ENCODE measurements at places on chromosomes 6 and 20.

DNA sequence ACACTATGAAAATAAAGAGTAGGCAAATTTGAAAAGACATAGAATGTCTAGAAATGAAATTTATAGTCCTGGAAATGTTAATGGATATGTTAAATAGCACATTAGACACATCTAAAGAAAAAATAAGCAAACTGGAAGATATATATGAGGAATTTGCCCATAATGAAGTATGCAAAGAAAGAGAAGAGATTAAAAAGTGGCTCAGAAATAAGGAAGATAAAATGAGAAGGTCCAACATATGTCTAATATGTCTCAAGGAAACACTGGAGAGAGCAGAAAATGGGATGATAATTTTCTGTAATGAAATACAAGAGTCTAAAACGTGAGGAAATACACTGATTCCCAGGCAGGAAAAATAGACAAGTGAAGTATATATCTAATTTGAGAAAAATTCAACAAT is 36.6 kb upstream of the ARID1B start:
- DNase-seq = no peak

- no peak for DNase-seq
Observed at GRCh38 chr20:6140947-6141346, 18.1 kb upstream of the FERMT1 start.

DNA sequence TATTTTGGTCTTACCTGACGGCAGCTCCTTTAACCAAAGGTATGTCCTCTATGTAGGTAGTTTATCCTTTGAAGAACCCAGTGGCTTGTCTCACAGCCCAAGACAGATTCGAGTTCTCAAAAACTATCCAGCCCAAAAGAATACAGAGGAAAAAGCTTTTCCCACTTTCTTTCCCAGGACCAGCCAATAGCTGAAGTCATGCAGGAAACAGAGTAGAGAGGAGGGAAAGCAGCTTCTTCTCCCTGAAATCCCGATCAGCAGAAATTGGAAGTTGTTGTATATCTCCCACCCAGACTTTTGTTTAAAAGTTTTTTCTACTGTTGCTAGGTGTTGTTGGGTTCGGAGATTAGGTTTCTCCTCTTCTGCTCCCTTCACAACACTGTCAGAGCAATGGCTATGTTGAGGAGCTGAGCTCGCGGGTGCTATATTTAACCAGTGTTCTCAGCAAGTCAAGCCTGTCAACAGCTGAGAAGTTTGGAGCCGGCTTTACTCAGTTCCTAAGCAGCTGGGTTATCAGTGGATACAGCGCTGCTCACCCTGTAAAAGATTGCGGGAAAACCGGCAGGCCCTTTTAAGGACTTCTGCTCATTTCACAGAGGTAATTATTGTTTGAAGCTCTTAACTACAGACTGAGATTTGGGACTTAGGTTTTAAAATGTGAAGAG is at the start of gene FILIP1:
Gene FILIP1 (minus strand): TSS at position 401 of the 665 bp plus-strand sequence. CDS start 78,828 bp downstream, outside the sequence.
- no peak for DNase-seq

DNA sequence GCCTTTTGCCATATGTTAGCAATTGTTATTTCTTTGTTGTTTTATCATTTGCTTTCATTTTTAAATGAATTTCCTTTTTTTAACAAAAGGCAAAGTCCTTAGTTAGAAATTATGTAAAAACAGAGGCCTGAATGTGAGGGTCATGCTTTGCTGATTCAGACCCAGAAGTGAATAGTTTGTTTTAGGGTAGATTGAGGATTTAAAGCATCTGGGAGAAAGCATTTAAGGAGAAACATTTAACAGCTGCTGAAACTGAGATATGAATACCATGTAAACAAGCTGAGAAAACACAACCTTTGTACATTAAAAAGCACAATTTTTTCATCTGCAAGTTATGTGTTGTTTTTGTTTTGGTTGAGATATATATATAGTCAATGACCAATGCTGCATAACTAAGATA is 8.0 kb downstream of the HTR1B start:
- DNase-seq = no peak

- no peak for DNase-seq
Observed at GRCh38 chr6:14187406-14187805, 69.8 kb downstream of the CD83 start.

- DNase-seq = no peak
Observed at GRCh38 chr6:31321820-31322219, 35.2 kb downstream of the HLA-B start.

DNA sequence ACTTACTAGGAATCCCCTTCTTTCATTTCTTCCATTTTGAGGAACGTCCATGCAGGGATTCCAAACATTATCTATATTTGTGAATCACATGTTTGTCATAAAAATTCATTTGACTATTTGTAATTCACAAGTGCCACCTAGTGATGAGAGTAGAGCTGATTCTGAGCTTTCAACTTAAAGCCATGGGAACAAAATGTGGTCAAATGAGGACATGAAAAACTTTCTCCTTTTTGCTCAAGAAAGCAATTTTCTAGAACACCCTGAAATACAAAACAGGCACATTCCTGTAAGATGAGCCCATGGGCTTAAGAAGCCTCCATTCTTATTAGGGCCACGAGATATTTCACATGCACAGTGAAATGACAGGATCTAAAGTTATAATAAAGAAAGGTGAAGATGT is 12.3 kb downstream of the MAP3K7 start:
- DNase-seq = no peak

DNA sequence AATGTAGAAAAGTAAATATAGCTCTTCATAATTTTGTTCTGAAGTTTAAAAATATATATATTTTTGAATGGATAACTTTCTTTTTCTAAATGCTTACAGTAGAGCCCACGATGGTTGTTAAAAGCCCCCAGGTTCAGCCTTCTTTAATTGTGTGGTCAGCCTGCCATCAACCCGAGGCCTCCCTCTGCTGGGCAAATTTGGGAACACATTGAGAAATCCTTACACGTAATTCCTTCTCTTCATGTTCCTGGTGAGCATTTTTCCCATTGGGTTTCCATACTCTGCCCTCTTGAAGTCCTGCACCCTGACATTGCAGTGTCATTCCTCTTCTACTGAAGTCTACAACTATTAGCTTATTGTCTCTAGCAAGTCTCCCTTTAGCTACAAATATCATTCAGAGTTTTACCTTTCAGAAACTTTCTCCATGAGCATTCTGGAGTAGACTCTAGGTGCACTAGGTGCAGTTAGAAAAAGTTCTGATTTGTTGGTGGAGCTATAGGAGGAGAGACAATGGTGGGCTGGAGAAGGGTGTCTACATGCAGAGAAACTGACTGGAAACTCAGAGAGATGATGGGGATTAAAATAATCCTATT is 40.6 kb downstream of the TRIM38 start:
- no peak for DNase-seq

DNA sequence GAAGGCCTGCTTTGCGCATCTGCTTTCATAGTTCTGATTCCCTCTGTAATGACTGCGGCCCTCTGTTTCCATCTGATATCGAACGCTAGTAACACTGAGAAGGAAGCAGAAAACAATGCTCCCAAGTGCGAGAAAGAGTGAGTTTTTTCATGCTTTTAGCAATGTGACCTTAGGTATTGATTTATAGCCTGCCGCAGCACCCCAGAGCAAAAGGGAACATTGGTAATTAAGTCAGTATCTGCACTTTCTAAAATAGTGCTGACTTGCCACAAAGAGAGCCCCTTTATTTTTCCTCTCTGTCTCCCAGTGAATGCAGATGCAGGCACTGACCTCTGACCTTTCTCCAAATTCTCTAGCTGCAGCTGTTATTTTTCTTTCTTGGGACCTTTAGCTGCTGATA is 129.8 kb downstream of the HDGFL1 start:
- DNase-seq = no peak

DNA sequence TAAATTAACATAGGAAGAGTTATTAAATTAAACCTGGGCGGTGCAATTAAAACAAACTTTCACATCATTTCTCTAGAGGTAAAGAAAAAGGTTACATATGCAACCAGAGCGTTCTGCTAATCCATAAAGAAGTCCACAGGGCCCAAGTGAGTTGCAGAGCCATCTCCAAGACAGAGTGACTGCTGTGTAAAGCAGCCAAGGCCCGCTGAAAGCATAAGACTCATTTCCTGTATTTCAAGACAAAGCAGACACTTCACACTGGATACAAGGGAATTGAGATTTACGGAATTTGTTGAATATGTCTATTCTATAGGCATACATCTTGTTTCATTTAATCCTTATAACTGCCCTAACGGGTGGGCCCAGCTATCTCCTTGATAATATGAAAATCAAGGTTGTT is 422.8 kb downstream of the CBLN4 start:
- no peak for DNase-seq

DNA sequence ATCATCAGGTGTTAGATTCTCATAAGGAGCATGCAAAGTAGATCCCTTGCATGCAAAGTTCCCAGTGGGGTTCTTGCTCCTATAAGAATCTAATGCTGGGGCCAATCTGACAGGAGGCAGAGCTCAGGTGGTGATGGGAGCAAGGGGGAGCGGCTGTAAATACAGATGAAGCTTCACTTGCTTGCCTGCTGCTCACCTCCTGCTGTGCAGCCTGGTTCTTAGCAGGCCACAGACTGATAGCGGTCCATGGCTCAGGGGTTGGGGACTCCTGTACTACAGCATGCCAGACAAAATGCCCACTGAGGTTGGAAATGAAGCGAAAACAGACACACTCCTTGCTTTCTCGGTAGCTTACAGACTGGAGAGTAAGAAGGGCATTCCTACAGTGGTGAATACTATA is 386.8 kb downstream of the PLCB1 start:
- DNase-seq = no peak

DNA sequence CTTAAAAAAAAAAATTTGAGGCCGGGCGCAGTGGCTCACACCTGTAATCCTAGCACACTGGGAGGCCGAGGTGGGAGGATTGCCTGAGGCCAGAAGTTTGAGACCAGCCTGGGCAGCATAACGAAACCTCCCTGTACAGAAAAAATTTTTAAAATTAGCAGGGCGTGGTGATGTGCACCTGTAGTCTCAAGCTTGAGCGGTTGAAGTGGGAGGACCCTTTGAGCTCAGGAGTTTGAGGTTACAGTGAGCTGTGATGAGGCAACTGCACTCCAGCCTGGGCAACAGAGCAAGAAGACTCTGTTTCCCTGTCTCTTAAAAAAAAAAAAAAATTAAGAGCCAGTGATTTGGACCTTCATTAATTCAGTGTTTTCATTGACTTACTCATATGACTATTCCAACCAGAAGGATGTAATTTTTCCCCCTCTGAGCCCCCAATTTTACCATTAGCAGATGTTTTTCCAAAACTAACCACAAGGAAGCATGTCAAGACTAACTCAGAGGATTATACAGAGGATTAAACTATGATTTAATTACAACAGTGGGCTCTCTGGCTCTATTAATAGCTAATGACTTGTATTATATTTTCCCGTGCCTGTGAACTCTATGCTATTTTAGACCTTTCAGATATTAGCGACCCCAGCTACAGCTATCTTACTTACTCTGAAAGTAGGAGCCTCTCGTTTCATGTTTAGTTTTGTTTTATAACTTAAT is 75.1 kb downstream of the ARID1B start:
- no peak for DNase-seq

- DNase-seq = no peak
Observed at GRCh38 chr6:33414592-33415271, 3.2 kb downstream of the CUTA start.

- no peak for DNase-seq
Observed at GRCh38 chr6:150126641-150127291, 16.1 kb upstream of the PPP1R14C start.

DNA sequence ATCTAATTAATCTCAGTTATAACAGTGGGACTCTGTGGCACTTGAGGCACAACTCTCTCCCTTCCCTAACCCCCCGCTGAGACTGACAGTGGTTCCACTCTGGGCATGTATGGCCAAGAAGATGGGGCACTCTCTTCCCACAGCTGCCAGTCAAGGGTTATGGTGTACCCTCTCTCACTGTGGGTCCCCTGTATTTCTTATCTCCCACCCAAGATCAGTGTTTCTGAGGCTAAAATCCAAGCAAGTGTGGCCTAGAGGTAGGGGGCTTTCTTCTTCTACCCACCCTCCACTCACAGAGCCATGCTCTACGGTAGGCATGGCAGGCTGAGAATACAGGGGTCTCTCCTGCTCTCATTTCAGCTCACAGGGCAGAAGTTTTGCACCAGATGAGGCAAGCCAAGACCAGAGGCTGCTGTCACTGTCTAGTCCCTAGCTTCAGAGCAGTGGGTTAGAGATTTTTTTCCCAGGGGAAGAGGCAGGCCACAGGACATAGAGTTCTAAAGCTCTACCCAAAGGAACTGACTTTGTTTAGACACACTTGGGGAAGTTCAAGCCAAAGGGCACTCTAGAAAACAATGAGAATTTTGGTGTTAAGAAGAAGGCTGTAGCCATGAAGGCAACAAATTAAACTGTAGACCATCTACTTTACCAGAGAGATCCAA is 31.7 kb upstream of the HINT3 start:
- no peak for DNase-seq

DNA sequence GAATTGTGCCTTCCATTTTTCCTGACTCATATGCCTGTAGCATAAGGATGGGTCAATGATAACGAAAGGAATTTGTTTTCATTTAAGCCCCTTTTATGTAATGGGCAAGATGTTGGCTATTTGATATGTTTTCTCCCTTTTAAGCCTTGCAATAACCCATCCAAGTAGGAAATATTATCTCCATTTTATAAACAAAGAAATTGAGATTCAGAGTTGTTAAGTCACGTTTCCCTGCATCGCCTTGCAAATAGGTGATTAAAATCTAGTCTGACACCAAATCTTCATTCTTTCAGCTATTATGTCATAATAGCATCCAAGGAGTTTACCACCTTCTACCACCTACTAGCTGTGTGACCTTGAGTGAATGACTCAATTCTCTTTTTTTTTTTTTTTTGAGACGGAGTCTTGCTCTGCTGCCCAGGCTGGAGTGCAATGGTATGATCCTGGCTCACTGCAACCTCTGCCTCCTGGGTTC is 7.0 kb downstream of the HNF4A start:
- DNase-seq = no peak

GRCh38 chr6:138440758-138441357 is 36.8 kb downstream of the HEBP2 start:
- no peak for DNase-seq

- DNase-seq = no peak
Observed at GRCh38 chr20:35956616-35957015, 2.3 kb upstream of the SCAND1 start.

DNA sequence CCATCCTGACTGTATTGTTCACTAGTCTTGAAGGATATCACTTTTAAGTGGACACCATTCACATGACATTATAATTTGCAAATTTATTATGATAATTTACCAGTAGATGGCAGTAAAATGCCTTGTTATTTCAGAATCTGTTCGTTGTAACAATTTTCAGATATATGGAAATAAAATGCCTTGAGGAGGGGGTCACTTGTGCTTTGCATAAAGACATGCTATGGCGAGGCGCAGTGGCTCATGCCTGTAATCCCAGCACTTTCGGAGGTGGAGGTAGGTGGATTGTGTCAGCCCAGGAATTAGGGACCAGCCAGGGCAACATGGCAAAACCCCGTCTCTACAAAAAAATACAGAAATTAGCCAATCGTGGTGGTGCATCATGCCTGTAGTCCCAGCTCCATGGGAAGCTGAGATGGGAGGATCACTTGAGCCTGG is 9.0 kb upstream of the NCOA6 start:
- no peak for DNase-seq

All from GM12878 (cell line).